ENCODE measurements at places on chromosomes 1 and 21.
A peak's percentile ranks its signal among the peaks of the same experiment; 100 is the strongest.

GRCh38 chr1:30904191-30904961 lies 4.2 kb downstream of the SDC3 start:
- no peak for DNase-seq

DNA sequence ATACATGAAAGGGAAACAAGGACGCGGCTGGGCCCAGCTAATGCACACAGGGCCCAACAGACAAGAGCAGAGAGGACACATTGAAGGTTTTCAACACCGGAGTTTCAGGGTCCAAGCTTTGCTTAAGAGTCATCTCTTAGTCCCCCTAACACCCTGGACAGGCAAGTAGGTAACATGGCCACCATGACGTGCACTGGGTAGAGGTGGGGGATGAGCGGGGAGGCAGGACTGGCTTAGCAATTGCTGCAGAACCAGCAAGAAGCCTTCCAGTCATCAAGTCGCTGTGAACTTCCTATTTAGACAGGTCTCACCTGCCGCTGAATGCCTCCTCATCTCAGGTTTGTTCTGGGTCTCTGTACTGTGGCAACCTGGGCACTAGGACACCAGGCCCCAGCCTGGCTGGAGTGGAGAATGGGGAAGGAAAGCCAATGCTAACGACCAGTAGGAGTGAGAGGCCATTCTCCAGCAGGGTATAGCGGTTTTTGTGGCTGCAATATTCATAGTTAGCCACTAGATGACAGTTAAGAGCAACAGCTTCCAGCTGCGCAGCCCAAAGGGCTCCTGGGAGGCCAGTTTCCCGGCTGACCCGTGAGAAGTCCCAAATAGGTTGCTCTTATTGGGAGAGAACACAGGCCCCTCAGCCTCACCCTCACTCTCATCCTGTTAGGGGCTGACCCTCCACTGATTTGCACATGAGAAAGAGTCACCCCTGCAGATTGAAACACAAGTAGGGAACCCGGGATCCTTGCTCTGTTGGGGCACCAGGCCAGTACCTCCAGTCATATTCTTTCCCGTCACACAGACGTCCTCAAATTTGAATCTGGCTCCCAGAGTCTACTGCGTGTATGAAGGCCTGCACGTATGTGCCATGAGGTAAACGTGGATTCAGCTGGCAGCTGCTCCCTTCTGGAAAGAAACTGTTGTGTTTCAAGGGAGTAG lies 6.0 kb upstream of the PIGC start:
- DNase-seq = peak; percentile 72

GRCh38 chr1:26327956-26328362 lies 10.2 kb downstream of the CD52 start:
- no peak for DNase-seq

GRCh38 chr1:94541246-94542087 lies at the start of gene F3:
F3 (minus strand) TSS chr1:94541759; CDS start chr1:94541636, 123 bp downstream.
- peak; percentile 57 for DNase-seq

GRCh38 chr1:234683127-234683860 lies 73.3 kb upstream of the IRF2BP2 start:
- no peak for DNase-seq

GRCh38 chr1:60866917-60867531 lies 215.3 kb upstream of the NFIA start:
- no peak for DNase-seq

- DNase-seq = no peak
These were observed 13.4 kb upstream of the MRPL9 start for GRCh38 chr1:151776665-151777062.

GRCh38 chr1:75838079-75838478 lies 41.4 kb downstream of the MSH4 start:
- DNase-seq = peak; percentile 90
